ENCODE measurements at places on chromosomes 4 and X.

DNA sequence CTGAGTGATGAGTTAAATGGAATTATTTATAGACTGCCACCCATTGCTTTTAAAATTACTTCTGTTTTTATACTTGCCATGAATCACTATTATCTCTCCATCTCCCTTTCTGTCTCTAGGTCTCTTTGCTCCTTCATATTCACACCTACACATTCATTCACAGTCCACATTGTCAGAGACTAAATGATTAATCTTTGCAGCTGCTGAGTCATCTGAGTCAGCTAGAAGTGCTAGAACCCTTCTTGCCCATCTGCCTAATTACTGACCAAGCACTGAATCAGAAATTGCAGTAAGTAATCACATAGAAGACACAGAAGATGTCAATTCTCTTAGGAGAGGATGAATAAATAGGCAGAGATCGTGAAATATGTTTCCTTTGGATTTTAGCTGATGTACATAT lies 31.6 kb upstream of the RPS6KA6 start:
- peak; percentile 42 for DNase-seq

DNA sequence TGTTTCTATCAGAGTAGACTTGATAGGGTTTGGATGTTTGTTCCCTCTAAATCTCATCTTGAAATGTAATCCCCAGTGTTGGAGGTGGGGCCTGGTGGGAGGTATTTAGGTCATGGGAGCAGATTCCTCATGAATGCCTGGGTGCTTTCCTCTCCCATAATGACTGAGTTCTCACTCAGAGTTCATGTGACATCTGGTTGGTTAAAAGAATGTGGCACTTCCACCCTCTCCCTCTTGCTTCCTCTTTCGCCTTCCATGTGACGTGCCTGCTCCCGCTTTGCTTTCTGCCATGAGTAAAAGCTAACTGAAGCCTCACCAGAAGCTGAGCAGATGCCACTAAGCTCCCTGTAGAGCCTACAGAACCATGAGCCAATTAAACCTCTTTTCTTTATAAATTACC lies 47.3 kb upstream of the SRPX start:
- no peak for DNase-seq

DNA sequence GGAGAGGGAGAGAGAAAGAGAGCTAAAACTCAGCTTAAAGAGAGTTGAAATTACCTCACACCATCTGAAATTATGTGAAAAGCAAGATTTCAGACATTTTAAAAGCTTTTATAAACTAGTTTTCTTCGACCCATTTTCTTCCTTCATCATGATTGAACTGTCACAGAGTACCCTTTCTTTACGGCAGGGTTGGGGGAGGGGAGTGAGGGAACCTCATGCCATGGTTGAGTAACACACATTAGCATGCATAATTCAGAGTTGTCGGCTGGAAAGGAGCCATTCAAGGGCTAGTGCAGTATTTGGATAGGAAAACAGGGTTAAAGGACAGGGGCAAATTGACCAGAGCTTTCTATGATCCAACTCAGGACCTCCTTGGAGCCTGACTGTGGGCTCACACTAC lies 46.2 kb downstream of the PCDH19 start:
- DNase-seq, result no peak

GRCh38 chrX:3371163-3371562 lies 24.7 kb upstream of the MXRA5 start:
- DNase-seq, result no peak

- no peak for DNase-seq
Observed at GRCh38 chr4:31737419-31737818, 1017.2 kb downstream of the PCDH7 start.

DNA sequence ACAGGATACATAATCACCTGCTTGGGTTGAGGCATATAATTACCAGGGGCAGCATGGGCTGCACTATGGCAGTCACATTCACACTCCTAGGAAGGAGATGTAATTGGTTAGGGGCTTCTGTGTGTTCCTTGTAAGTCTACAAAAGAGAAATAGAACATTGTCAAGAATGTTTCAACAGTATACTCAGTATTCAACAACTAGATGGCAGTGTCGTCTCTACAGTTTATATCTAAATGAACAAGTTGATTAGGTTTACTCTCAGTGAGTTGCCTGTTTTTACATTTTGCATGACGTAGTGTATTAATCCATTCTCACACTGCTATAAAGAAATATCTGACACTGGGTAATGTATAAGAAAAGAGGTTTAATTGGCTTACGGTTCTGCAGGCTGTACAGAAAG lies 50.5 kb upstream of the RAB33B start:
- peak; percentile 1 for DNase-seq

- DNase-seq, result no peak
Observed at GRCh38 chrX:118623062-118623461, 104.3 kb upstream of the IL13RA1 start.

All from DMS 273 treated with DMSO at 0.1 percent for 48 hours (cell line).